Esophagus muscularis mucosa (tissue), 4 donors: ENCODE measurements at places on chromosomes 12 and 14. TPM values are rescaled to one million over a fixed set of nuclear protein-coding genes. Genes with fewer than 3 reads are reported as not detected.

HOXC9 gene
- not detected for total RNA-seq

DNA sequence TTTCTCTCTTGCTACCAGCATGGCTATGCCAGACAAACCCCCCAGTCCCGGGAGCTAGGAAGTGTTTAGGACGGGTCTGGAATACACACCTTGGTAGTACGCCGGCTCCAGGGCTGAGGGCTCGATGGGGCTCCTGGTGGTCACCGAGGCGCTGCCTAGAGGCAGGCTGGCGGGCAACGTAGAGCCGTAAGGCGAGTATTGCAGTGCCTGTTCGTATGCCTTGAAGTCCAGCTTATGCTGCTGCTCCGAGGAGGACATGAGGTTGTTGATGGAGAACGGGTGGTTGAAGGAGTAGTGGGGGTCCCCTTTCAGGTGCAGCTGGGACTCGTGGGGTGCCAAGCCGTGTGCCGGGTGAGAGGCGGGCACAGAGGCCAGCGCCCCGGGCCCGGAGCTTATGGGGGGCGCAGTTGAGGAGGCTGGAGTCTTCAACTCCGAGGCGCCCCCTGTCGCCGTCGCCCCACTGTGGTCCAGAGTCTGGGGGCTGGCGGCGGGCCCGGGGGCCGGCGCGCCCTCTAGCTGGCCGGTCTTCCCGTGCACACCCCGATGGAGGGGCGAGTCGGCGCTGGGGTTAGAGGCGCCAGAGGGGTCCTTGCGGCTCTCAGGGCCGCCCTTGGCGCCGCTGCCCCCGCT lies 3.6 kb downstream of the FOXA1 start:
- no peak for DNase-seq

- no peak for DNase-seq
These were observed 116.1 kb upstream of the ATF7IP start for GRCh38 chr12:14249368-14249767.

GRCh38 chr12:48002773-48003218 lies 1.5 kb downstream of the COL2A1 start:
- no peak for DNase-seq

DNA sequence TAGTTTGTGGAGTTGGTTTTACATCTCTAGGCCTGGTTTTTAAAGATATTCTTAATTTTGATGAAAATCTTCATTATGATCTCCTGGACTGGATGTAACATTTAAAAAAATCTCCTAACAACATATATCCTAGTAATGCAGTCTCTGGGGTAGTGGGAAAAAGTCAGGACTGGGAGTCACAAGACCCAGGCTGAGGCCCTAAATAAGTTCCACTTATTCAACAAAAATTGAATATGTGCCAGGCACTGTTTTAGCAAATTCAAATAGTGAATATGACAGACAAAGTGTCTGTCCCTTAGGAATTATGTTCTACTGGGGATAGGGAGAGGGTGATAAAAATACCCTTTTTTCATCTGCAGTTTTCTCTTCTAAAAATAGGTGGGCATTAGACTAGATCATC lies 248.4 kb downstream of the PAWR start:
- no peak for DNase-seq

DNA sequence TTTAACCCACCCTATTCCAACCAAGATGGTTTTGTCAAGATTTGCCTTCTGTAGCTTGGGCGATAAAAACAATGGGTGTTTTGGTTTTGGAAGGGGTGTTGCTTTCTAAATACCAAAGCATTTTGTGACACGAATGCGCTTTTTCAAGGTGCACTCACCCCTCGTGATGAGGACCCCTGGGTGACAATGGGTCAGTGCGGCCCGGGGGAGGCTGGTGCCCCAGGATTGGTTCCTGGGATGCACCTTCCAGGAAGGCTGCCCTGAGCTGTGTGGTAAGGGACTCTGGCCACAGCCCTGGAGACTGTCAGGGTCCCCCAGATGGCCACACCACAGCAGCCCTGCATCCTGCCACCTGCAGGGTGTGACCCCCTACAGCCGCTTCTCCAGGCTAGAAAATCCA lies 180.6 kb upstream of the MYL2 start:
- no peak for DNase-seq

GRCh38 chr12:59453475-59453874 lies 142.4 kb upstream of the SLC16A7 start:
- DNase-seq = no peak

DNA sequence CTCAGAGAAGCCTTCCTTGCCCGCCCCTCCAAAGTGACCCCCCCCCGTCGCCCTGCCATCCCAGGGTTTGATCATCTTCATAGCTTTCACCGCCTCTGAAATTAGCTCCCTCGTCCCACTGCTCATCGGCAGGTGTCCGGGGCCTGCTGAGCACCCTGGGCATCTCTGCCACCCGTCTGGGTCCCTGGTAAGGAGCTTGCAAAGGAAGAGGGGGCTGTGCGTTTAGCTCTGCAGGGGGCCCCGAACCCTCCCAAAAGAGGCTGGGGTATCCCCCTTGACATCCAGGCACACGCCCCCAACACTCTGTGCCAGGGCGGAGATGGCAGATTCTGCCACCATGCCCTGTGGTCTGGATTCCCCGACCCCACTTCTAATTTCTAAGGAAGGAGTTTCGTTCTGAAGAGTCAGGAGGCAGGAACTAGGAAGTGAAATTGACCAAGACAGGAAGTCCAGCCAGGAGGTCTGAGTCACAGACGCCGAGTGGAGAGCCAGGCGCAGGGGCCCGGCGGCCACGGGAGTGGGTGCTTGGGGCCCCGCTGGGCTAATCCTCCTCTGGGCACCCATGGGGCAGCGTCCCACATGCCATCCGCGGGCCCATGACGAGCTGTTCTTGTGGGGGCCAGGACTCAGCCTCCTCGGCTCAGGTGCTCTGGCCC lies 95.7 kb downstream of the RFLNA start:
- no peak for DNase-seq
